H54 (cell line): ENCODE measurements at places on chromosomes 2 and 18.

- DNase-seq: no peak
Observed at GRCh38 chr2:230319211-230319862, 7.7 kb upstream of the SP140L start.

DNA sequence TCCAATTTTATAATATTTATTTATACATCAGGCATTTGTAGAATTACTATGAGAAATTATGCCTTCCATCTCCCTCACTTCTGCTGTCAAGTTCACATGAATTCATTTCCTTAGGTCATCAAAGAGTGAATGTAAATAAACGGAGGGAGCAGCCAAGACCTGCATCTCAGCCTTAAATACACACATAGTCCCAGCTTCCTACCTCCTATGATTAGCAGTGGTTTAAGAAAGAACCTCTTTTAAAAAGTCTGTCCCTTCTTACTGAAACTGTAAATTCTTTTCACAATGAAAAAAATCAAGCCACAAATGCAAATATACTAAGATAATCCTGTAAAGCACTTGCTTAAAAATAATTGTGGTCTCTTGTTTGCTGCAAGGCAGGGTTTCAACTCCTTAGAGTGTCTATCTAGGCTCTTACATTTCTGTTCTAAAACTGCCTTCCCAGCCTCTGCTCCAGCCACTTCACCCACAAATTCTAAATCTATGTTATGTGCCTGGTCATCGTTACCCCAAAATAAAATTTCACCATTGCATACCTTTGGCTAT, 532.7 kb upstream of the FSHR start:
- no peak for DNase-seq

DNA sequence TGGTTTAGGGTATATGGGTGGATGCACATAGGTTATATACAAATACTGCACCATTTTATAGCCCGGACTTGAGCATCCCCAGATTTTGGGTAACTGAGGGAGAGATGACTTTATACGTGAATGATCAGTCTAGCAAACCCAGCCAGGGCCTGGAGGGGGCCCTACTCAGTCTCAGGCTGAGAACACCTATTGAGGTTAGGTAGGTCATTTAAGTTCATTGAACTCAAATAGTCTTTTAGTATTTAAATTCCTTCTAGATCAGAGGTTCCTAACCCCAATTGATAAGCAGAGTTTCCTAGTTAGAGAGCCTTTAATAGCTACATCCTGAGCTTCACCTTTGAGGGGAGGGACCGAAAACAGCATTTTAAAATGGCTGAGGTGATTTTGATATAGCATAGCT, 487.0 kb downstream of the DCC start:
- no peak for DNase-seq

GRCh38 chr2:10229462-10230099, 73.1 kb upstream of the HPCAL1 start:
- no peak for DNase-seq

DNA sequence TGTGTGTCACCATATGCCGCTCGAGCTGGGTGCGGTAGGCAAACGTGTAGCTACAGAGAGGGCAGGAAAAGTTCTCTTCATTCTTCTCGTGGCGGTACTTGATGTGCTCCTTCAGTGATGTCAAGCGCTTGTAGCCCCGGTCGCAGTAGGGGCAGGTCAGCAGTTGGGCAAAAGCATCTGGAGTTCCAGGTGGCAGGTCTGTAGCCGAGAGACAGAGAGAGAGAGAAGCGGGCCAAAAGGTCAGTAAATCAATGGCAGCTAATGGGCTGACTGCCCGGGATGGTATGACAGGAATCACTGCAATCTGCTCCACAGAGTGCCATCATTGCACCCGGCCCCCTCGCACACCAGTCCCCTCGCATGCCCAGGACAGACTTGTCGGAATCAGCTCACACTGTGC, 116.0 kb downstream of the ZEB2 start:
- DNase-seq: no peak

DNA sequence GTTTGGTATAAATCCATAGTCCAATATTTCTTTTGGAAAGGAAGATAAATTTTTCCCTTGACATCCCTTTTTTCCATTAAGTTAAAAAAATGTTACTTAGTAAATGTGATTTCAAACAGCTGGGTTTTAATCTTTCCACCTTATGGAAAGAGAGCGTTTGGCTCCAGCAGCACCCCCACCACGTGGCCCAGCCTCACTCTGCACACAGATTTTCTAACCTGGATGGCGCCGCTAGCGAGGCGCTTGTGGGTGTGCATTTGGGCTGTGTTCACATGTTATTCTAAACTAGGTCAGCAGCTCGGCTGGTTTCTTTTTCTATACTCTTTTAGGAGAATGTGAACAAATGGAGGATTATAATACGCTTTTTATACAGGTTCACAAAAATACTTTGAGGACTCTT, 218.0 kb downstream of the LDLRAD4 start:
- DNase-seq: no peak

DNA sequence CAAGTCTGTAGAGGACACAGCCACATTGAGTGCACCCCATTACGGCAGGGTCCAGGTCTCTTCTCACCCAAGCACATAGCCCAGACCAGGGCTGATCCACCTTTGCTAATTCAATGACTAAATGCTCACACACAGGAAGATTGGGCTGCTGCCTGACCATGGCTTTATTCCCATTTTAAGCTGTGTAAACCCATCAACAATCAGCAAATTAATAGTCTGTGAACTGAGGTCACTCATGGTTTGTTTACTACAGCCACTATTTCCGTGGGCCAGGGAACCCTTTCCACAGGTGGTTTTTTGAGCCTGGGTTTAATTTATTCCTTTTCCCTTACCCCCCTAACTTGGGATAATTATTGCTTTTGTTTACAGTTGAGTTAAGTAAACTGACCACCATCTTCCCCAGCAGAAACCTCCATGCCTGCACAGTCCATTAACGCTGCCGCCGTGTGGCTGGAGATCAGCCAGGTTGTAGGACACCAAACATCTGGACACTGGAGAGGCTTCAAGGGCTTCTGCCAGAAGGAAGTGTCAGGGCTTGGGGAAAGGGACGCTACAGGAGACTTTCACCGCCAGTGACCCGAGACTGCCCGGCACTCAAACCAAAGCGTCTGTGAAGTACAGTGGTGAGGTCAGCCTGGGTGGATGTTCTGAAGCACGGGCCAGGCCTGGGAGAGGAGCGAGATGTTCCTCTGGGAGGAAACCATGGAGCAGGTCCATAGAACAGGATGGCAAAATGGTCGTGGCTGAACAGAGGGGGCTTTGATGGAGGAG, 282.9 kb downstream of the DYSF start:
- DNase-seq: no peak

- no peak for DNase-seq
Observed at GRCh38 chr18:52489396-52490306, 149.7 kb downstream of the DCC start.

GRCh38 chr18:25563346-25563745, 211.4 kb upstream of the ZNF521 start:
- DNase-seq: no peak

DNA sequence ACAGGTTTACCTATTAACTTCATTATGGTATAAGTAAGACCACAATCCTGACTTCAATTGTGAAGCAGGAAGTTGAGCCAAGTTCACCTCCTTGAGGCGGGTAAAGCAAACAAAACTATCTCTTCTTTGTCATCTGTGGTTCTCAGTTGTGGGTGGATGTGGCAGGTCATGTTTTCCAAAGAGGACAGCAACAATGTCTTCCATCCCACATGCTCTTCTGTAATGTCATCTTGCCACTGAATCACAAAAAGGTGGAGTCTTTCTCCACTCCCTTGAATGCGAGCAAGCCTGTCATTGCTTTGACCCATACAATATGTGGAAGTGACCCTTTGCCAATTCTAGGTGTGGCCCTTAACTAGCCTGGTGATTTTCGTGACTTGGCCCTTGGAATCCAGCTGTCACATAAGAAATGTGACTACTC, 98.7 kb downstream of the GRB14 start:
- no peak for DNase-seq

DNA sequence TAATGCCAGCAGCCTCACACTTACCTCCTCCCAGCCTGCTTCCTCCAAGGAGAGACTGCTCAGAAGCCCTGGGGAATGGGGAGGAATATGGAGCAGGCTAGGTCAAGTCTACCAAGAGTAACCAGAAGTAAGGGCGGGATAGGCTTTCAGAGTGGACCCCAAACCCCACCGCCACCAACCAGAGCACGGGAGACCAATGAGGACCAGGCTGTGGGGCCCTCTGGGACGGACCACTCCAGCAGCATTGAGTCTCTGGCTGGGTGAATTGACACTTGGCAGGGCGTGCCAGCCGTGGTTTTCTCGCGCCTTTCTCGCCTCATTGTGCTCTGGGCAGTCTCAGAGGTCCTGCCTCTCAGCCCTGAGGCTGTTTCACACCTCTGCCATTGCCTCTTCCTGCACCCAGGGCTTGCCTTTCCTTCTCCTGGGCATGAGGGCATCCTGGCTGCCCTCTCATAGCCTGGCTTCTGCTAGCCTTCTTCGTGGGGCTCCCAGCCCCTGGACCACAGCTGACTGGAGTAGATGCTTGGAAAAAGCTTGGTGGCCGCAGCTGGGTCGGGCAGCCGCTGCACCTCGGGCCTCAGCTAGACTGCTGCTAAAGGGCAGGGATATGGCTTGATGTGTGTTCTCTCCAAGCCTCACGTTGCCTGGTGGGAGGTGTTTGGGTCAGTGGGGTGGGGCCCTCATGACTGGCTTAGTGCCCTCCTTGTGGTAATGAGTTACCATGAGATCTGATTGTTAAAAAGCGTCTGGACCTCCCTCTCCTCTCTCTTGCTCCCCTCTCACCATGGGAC, 40.5 kb upstream of the HS6ST1 start:
- DNase-seq: no peak

DNA sequence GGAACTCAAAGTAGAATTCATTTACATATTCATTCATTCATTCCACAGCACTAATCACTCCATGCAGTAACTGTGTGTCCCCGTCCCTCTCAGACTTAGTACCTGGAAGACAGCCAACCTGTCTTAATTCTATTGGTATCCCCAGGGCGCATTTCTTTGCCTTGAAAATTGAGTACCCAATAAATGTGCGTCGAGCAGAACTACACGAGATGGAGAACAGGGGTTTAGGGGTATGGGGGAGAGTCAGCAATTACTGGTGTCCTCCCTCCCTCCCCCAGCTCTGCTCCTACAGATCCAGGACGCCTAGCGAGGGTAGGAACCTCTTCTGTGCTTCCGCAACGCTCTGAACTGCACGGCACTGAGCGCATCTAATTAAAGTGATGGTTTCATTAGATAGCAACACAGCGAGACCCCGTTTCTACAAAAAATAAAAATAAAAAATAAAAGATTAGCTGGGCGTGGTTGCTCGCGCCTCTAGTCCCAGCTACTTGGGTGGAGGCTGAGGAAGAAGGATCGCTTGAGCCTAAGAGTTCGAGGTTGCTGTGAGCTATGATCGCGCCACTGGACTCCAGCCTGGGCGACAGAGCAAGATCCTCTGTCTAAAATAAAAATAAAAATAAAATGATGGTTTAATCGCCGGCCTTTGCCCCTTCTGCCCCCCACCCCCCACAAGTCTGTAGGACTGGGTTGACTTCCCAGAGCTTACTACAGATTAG, 614 bp upstream of the FKBP1B start:
- no peak for DNase-seq
